Activated naive CD4-positive, alpha-beta T cell (primary cell): ENCODE measurements at places on chromosomes 6 and 20.

GRCh38 chr6:33634161-33634727 is 13.1 kb downstream of the ITPR3 start:
- DNase-seq: no peak

- no peak for DNase-seq
Observed at GRCh38 chr6:28825732-28826293, 98.0 kb downstream of the TRIM27 start.

DNA sequence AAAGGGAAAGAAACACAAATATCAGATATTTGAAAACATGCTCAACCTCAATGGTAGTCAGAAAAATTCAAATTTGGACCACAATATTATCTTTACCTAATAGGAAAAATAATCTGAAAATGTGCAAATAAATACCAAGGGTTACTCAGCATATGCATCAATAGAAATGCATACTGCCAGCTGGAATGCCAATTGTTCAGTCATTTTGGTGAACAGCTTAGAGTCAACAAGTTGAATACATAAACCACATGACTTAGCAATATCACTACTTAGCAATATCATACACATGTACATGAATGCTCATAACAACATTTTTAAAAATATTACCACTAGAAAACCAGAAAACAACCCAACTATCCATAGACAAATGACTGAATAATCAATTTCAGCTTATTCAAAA is 212.7 kb downstream of the PTPRK start:
- no peak for DNase-seq

GRCh38 chr6:44477293-44477894 is 89.9 kb downstream of the CDC5L start:
- no peak for DNase-seq

DNA sequence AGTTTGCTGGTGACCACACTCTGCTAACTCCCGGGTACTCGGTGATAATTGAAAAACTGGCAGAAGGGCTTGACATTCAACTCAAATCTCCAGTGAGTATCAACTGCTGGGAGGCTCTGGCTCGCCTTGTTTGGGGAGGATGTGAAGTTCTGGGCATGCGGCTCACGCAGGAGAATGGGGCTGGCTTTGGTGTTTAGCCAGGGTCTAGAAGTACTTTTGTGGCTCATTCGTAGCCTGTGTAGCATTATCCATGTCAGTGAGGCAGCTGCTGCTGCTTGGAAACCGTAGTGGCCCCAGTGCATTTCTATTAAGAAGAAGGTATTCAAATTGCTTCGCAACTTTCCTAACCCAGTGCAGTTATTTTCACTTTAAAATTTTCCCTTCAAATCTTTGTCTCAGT is 52.2 kb downstream of the KDM1B start:
- DNase-seq: no peak

GRCh38 chr20:22407237-22408193 is 176.9 kb downstream of the FOXA2 start:
- DNase-seq: no peak

DNA sequence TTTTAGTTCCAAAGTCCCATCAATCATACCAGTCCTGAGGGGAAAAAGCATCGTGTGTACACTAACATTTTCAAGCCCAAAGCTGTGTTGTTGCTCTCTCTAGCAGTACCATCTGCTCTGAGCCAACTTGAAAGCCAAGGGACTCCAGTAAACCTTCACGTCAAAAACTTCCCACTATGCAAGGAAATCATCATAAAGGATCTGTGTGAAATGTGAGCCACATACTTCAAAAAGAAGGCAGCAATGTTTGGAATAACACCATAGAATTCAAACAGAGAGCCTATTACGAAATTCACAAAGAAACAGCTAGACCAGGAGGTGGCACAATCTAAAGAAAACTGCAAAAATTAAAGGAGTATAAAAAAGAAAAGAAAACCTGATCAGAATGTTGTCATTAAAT is 399.8 kb upstream of the EPHA7 start:
- no peak for DNase-seq

GRCh38 chr20:2084703-2085102 is 16.9 kb upstream of the STK35 start:
- no peak for DNase-seq

DNA sequence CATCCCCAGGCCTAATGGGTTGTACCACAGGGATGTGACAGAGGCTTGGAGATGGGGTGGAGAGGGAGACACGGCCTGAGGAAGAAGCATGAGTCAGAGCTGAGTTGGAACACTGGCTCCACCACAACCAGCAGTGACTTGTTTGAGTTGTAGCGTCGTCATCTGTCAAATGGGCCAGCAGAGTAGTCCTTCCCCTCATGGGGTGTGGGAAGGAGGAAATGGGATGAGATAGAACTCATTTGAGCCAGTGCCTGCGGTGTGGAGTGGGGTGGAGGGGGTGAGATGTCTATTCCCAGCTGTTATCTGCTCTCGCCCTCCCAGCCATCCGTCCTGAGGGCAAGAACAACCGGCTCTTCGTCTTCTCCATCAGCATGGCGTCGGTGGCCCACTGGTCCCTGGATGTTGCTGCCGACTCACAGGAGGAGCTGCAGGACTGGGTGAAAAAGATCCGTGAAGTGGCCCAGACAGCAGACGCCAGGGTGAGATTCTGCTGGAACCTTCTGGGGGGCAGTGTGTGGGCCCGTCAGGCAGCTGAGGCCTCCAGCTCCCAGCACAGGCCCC is 32.5 kb downstream of the PLCG1 start:
- DNase-seq: no peak

- no peak for DNase-seq
Observed at GRCh38 chr6:31498748-31499147, 803 bp downstream of the MICB start.

GRCh38 chr6:139323511-139324300 is 31.9 kb upstream of the TXLNB start:
- peak; percentile 32 for DNase-seq

DNA sequence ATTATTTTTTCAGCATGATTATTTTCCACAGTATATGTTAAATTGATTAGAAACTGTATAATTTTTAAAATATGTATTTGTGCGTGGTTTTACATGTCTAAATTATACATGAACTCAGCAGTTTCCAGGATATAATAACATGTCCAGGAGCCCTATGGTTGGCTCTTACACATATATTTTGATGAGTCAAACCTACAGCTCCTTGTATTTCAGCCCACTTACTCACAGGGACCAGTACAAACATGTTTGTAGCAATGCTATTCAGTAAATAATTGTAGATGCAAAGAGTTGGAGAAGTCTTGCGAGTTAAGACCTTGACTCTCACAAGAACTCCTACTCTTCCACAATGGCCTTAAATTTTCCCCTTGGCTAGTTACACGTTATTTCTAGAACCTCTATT is 107.2 kb upstream of the SASH1 start:
- DNase-seq: no peak

GRCh38 chr6:120938876-120939472 is 395.3 kb downstream of the TBC1D32 start:
- DNase-seq: no peak

GRCh38 chr6:128358244-128358776 is 162.1 kb downstream of the PTPRK start:
- no peak for DNase-seq

- DNase-seq: no peak
Observed at GRCh38 chr20:5080384-5080877, 39.3 kb downstream of the PCNA start.

DNA sequence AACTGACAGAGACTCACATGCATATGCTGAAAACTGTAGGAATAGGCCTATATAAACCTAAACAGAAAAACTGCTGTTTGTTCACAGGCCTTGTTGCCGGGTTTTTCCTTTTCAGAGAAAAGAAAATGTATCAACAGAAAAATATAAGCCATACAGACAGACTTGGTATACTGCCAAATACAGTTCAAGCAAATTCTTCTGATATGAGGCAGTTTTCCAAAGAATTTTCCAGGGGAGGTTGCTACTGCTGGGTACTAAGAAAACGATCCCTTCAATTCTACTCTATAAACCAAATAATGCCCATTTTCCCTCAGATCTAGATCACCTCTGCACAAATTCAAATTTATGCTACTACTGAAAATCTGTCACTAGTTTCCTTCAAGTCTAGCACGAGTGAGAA is 59.4 kb downstream of the ME1 start:
- no peak for DNase-seq

DNA sequence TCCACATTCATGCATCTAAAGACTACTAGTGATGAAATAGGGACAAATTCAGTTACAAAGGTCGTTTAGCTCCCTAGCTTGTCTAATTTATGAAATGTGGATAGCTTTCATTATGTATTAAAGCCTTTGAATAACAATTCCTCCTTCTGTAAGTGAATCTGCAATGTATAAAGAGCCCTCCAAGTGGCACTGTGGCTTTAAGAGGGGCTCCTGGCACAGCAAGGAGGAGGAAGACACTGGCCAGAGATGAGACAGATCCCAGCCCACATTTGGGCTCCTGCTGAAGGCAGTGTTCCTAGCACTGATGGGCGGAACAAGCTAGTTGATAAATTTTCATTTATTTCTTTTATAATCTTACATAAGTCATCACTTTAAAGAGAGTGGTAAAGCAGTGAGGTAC is 17.6 kb upstream of the FUCA2 start:
- no peak for DNase-seq

- DNase-seq: no peak
Observed at GRCh38 chr6:165167861-165168260, 141.5 kb downstream of the C6orf118 start.

- DNase-seq: no peak
Observed at GRCh38 chr6:9511157-9511556, 903.7 kb downstream of the TFAP2A start.

- DNase-seq: no peak
Observed at GRCh38 chr20:57876163-57876562, 166.3 kb upstream of the PMEPA1 start.

DNA sequence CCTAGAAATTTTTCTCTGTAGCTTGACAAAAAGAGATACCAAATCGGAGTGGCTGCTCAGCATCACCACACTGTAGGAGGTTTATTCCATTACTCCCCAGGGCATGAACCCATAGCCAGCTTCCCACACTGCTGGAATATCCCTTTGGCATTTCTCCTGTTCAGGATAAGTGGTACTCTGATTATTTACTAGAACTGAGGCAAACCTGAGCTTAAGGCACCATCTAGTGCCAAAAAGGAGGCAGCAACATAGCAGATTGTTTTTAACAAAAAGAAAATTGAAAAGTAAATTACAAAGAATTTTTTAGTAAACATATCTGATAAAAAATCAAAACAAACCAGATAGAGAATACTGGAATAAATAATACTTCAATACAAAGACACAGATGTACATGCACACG is 181.7 kb downstream of the WDR27 start:
- no peak for DNase-seq

DNA sequence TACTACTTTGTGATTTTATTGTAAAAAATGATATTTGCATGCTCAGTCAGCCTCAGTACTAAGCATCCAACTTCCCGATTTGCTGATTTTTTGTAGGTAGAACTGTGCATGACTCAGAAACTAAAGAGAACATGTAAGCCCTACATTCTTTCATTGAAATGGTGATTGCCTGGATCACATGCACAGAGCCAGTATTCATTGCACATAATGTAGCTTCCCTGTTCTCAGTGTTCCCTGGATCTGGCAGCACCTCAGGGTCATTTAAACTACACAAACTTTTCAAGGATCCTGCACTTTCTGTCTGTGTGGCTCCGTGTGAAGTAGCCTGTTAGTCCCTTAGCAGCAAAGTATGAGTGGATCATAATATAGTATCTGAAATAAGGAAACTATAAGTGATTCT is 422.9 kb upstream of the AGPAT4 start:
- no peak for DNase-seq

GRCh38 chr20:23063581-23063980 is 14.1 kb upstream of the THBD start:
- no peak for DNase-seq

GRCh38 chr6:157825243-157825904 is 2.3 kb downstream of the SNX9 start:
- DNase-seq: no peak

GRCh38 chr6:128152551-128152950 is 251.7 kb upstream of the THEMIS start:
- DNase-seq: no peak

DNA sequence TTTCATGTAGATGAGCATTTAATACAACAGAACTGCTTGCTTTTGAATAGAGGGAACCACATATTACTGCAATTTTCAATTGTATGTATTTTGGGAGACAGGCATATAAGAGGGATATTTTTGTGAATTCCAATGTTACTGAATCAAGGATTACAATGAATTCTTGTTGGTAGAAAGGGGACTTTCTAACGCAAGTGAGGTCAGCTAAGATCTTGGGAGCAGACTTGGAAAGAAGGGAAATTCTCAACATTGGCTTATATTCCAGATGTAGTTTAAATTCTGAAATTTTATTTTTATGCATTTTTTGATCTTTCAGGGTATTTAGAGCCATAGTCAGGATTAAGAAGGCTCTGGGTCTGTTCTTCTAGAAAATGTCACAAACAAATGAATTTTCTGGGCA is 43.3 kb upstream of the CTAGE9 start:
- no peak for DNase-seq

DNA sequence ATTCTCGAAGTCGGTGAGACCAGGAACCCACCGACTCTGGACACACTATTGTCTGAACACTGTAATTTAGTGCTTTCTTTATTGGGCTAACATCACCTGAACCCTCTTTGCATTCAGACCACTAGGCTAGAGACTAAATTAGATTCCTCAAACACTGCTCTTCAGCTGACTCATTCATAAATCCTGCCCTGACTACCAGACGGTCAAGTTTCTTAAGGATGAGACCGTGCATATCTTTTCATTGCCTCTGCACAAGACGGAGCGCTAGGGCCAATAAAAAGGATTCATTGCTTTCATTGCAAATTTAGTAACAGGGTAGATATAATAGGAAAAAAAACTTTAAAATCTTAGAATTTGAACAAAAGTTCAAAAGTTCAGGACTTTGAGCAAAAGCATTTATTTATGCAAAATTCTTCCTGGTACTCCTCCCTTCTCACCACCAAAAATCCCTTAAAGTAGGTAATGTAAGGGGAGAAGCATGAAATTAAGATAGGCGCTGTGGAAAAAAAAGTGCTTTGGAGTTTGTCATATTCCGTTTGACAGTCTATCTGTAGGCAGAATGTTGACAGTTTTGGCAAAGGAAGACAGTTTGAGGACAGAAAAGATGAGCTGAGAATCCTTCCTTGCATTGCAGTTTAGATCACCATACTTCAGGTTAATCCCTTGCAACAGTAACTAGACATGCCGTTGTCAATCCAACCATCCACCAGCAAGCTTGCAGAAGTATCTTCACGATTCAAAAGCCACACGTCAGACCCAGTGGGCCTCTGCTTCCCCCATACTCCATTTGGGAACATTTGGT is 328.6 kb upstream of the JARID2 start:
- no peak for DNase-seq

GRCh38 chr20:36352843-36353553 is 46.9 kb downstream of the DLGAP4 start:
- DNase-seq: no peak

GRCh38 chr6:45608252-45608913 is 230.6 kb upstream of the SUPT3H start:
- DNase-seq: no peak

GRCh38 chr20:15654208-15654649 is 919.0 kb downstream of the KIF16B start:
- DNase-seq: no peak

DNA sequence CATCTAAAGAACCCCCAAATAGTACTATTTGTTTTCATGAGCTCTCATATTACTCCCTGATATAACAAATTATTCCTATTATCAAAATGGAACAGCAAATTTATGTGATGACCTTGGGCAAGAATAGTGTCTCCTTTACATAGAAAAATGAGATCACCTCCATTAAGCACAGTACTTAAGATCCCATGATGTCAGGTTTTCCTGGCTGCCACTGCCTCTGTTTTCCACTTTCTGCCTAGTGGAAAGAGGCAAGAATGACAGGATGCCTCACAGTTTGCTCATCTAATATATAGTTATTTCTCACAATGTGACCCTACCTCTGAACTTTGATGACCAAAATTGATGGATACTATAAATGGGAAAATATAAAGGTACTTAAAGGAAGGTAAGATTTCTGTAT is 260.1 kb upstream of the SGK1 start:
- DNase-seq: no peak
